ENCODE measurements at places on chromosomes 2 and 18. TPM values are rescaled to one million over a fixed set of nuclear protein-coding genes. Genes with fewer than 3 reads are reported as not detected.

DNA sequence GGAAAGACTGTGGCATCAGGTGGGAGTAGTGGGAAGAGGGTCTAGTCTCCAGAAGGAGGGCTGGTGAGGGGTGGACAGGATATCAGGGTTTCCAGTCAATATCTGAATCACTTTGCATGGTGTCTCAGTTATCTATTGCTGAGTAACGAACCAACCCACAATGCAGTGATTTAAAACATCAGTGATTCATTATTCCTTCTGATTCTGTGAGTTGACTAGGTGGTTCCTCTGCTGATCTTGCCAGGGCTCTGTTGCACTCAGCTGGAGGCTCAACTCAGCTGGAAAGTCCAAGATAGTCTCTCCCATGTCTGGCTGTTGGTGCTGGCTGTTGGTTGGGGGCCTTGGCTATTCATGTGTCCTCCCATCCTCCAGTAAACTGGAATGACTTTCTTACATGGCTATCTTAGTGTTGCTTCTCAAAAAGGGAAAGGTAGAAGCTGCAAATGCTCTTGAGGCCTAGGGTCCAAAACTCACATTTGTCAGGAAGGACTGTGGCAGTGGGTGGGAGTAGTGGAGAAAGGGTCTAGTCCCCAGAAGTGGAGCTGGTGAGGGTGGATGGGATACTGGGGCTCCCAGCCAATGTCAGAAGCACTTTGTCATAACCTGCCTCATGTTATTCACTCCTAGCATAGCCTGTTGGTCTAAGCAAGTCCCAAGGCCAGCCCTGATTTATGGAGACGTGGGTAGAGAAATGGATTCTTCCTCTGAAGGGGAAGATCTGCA lies 13.9 kb downstream of the IL1F10 start:
- no peak for DNase-seq

The SH3RF3 gene
- polyA plus RNA-seq = 3.9 TPM

DNA sequence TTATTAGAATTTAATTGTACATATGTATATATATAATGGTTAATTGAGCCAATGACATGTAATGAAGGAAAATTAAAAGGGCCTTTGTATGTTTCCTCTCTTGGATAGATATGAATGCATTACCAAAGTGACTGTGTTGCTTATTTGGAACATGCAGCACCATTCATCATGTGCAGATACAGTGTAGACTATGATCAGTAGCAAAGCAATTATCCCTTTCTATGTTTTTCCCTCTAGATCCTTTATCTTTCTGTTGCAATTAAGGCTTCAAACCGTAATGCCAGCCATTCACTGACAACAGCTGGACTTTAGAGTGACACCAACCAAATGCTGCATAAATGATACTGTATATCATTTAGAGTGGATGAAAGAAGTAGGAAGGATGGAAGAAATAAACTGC lies 565.2 kb downstream of the NRXN1 start:
- no peak for DNase-seq

GRCh38 chr2:110716959-110717645 lies 15.3 kb upstream of the ACOXL start:
- DNase-seq = no peak

- DNase-seq = no peak
Measured at GRCh38 chr2:7016601-7017211, 99.5 kb downstream of the RNF144A start.

The POLE4 gene
- polyA plus RNA-seq = 22.3 TPM

All from endothelial cell of umbilical vein (primary cell).